ENCODE measurements at places on chromosomes 12 and 14.

- DNase-seq = no peak
Measured at GRCh38 chr14:78310272-78310671, 140.1 kb downstream of the NRXN3 start.

DNA sequence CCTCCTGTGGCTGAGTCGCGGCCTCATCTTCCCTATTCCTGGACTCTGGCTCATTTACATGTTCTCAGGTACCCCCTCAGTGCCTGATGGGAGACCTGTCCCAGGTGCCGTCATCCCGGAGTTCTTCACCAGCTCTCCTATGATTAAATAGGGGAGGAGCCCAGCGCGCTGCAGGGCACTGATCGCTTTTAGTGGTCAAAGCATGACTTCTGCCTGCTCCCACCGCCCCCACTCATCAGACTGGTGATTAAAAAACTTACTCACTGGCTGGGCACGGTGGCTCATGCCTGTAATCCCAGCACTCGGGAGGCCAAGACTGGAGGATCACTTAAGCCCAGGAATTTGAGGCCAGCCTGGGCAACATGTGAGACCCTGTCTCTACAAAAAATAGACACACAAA lies 85.9 kb downstream of the FOXN4 start:
- DNase-seq = no peak

DNA sequence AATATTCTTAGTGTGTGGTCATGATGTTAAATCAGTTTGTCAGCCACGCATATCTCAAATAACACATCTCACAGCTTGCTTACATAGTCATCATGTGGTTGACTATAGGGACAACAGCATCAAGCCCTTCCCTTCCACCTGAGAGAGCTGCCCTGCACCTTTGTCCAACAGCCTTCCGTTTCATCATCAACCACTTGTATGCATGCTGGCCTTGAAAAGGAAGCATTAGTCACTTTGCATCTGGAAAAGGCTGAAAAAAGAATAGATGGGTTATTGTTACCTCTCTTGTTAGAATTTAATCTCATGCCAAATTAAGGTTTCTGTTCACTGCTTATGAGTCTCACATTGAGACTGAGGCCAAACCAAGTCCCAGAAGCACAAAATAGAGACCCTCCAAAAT lies 1586.5 kb upstream of the SEL1L start:
- DNase-seq = no peak

GRCh38 chr12:66036317-66036716 lies 94.2 kb downstream of the LLPH start:
- DNase-seq = no peak

- DNase-seq = no peak
Measured at GRCh38 chr12:91921555-91921954, 224.1 kb downstream of the BTG1 start.
